Hippocampal formation (tissue), 2 donors: ENCODE measurements at places on chromosomes 4 and X.

- no peak for DNase-seq
Observed at GRCh38 chrX:45758738-45759397, 558.2 kb upstream of the DIPK2B start.

DNA sequence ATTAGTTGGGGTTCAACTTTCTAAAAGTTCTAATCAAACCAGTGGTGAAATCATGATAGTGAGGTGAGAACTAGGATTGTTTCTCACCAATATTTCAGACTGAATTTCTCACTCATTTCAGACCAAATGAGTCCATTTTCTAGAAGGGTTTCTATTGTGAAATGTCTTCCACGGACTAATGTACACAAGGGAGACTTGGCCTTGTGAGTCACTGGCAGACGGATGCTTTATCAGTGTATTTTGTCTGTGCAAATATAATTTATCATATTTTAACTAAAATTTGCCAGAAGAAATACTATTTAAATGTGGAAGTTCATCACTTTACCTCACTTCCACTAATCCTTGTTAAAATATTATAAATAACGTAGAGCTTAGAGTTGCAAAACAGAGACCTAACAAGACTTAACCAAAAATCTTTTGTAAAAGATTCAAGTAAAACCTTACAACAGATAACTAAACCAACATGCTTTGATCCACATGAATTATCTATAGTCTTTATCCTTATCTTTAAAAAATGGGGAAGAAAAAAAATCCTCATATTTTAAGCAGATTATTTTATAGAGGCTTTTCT, 506.0 kb upstream of the FAM241A start:
- no peak for DNase-seq

DNA sequence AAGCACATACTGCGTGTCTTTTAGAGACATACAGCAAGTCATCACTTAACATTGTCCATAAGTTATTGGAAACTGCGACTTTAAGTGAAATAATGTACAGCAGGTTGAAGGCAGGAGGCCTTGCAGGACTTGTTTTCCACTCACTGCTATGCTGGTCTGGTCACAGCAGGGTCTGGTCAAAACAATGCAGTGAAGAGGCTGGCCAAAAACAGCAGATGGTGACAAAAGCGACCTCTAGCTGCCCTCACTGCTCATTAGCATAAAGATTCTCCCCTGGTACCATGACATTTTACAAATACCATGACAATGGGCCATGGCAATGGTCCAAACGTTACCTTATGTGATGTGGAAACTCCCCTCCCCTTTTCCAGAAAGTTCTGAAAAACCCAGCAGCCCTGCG, 1283.6 kb downstream of the FSTL5 start:
- DNase-seq, result no peak

DNA sequence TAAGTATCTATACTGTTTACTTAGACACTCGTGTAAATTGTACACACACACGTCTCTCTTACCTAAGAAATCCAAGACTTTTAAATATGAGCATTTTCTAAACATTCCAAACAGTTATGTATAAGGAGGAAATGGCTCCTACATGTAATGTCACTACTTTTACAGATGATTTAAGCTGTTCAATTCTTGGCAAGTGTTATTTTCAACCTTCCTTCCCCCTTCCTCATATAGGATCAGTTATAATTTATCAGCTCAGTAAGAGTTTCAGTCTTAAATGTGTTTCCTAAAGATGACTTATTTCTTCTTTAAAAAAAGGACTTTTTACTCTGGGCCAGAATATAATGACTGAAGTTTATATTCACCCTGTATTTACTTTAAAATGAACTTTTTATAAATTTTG, 601.1 kb downstream of the ANKRD50 start:
- DNase-seq, result no peak

GRCh38 chr4:156751486-156751885, 220.1 kb downstream of the PDGFC start:
- DNase-seq, result no peak

DNA sequence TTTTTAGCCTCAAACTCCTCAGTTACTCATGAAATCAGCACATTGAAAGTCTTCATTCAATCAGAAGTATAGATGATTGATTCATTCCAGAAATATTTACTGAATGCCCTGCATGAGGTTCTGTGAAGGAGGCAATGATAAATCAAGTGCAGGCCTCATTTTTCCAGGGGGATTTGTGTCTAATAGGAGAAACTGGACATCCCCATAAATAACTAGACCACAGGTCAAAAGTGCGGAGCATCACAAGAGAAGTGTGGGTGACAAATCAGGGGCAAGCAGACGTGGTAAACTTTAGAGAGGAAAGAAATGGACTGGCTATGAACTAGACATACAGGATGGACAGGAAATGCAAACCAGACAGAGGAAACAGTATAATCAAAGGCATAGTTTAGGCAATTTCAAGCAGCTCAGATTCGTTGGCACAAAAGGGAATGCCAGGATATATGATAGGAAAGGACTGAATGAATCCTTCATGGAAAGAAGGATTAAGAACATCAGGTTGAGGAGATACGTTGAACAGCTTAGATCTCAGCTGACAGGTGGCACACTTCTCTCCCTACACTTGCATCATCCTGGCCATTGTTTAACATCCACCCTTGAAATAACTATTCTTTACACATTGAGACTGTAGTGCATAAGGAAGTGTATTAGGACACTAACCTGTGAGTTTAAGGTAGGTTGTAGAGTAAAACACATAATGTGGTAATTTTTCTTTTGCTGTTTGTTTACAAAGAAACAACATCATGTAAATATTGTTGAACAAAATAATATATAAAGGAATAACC, 69.6 kb upstream of the RASGEF1B start:
- no peak for DNase-seq

DNA sequence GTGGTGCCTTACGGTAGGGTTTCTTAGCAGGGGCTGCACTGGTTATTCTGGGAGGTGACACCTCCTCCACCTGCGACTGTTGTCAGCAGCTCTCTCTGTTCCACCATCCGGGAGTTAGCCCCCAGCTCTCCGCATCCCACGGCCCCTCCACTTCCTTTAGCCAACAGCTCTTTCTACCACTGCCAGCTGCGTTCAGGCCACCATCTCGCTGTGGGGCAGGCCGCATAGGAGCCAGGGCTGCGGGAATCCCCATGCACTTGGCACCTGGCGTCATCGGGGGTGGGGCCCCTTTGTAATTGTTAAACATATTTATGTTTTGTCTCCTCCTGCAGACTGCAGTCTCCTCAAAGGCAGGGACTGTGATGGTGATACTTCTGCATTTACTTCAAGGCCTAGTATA, 480.2 kb downstream of the SMARCA1 start:
- no peak for DNase-seq

DNA sequence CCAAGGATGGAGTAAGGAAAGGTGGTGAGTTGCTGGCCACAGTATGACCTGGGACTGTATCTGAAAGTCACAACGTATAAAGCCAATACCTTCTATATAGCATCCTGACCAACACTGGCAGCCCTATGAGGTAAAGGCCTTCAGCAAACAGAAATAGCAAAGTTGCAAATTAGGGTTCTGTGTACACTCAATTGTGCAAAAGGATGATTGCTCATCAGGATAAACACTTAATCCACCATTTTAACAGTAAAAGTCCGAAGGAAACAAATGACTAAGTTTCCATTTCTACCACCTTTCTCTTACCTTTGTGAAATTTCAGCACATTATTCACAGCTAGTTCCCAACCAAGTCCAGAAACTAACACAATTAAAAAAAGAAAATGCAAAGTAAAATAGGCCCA, 1.4 kb upstream of the FNIP2 start:
- no peak for DNase-seq

DNA sequence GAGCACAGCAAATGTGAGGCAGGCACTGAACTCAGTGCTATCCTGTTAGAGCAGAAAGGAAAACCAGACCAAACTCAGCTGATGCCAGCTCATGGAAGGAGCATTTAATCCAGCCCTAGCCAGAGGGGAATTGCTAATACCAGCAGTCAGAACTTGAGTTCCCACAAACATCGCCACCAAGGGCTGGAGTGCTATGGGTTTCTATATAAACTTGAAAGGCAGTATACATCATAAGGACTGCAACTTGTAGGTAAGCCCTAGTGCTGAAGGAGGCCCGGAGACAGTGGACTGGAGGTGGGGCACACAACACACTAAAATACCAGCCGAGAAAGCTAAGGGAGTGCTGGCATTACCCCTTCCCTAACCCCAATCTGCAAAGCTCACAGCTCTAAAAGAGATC, 440.2 kb downstream of the PRR32 start:
- no peak for DNase-seq
